ENCODE measurements at places on chromosomes 2 and 18.

GRCh38 chr2:141595316-141595920, 535.4 kb downstream of the LRP1B start:
- DNase-seq = no peak

- no peak for DNase-seq
Measured at GRCh38 chr2:202165945-202166344, 72.5 kb downstream of the SUMO1 start.

GRCh38 chr2:72973566-72974435, 56.5 kb downstream of the EMX1 start:
- DNase-seq = peak; percentile 71

GRCh38 chr2:45946023-45946422, 294.5 kb downstream of the PRKCE start:
- DNase-seq = no peak

GRCh38 chr2:47606172-47606571, 176.8 kb upstream of the MSH6 start:
- no peak for DNase-seq

DNA sequence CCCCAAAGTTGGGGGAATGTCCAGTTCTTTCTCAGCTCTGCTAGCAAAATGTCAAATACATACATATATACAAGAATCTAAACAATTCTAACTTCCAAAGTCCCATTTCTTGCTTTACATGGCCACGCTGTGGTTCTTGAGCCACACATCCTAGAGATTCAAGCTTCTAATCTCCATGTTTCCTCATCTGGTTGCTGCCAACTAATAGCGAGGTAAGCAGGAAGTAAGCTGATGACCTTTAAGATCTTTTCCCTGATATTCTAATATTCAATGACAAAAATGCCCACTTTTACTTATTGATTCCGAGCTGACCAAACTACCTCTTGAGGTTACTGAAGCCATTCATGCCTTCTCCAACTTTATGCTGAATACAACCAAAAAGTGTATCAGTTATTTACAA, 3.3 kb downstream of the VPS54 start:
- DNase-seq = no peak

DNA sequence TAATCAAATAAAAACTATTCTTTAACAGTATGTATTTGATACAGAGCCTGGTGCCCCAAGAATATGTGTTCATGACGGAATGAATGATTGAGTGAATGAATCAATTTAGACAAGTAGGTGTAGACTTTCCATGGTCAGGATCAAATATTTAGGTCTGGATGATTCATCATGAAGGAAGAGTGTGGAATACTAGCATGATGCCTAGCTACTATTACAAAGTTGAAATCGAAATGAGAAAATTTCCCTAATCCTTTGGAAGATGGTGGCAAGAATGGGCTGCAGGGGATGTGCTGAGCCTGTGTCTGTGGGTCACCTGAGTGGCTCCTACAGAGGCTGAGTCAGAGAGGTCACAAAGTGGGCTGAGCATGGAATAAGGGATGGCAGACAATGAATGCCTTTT, 3.1 kb upstream of the MALT1 start:
- no peak for DNase-seq

DNA sequence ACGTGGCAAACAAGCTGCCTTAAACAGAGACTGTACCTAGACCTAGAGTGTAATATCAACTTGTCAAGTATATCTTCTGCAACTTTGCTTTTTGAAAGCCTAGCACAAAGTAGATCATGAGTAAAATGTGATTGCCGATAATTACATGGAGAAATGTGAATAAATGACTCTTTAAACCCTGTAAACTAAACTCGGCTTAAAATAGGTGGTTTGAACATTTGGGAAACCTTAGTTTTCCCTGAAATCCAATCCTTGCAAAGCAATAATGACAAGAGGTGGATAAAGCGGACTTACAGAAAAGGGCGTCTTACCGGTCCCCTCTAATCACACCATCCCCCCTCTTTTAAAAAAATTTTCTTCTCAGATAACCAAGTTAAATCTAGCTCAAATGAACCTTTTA, 549 bp upstream of the PSMD14 start:
- peak; percentile 49 for DNase-seq

- DNase-seq = no peak
Measured at GRCh38 chr2:181574321-181574720, 82.6 kb downstream of the CERKL start.

DNA sequence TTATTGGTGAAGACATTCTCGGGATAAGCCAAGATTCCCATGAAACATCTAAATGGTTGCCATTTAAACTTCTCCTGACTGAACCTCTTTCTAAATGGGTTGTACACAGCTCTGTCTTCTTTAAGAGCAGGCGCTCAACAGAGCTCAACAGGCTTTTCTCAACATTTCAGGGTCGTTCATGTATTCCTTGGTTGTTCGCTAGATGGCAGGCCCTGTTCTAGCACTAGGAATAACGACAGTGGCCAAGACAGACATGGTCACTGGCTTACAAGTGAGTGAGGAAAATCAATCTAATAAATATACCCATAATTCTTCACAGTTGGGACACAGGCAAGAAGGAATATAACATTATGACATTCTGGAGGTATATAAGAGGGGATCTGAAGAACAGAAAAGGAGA, 154.5 kb downstream of the SMAD2 start:
- DNase-seq = no peak

DNA sequence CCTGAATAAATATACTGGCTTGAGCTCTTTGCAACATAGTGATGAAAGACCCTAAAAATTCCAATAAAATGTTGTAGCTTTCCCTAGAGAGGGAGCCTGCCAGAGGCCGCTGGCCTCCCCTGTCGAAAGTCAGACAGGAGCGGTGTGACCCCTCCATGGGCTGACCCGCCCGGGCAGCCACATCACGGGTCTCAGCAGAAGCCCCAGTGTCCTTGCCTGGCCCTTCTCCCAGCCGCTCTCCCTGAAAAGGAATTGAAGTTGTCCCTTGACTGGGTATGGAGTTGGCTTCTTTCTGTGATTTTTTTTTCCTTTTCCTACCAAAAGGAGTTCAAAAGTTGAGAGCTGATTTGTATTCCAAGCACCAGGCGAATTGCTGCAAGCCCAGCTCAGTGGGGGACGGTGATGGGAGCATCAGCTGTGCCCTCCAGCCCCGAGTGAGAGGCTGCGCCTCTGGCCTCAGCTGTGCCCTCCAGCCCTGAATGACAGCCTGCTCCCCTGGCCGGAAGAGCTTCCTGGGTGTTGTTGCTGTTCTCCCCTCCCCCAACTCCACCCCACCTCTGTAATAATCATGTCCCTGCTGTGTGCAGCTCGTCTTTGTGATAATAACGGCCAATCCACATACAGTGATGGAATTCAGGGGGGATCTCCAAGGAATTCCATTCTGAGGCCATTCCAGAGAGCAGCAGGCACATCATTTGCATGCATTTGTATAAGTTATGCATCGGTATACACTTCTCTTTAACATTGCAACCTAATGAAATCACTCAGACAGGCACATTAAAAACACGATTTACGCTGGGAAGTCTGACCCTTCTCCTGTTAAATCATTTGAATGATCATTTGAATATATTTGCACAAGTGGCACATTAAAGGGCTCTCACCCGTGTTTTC, 501.0 kb downstream of the EIPR1 start:
- DNase-seq = no peak

DNA sequence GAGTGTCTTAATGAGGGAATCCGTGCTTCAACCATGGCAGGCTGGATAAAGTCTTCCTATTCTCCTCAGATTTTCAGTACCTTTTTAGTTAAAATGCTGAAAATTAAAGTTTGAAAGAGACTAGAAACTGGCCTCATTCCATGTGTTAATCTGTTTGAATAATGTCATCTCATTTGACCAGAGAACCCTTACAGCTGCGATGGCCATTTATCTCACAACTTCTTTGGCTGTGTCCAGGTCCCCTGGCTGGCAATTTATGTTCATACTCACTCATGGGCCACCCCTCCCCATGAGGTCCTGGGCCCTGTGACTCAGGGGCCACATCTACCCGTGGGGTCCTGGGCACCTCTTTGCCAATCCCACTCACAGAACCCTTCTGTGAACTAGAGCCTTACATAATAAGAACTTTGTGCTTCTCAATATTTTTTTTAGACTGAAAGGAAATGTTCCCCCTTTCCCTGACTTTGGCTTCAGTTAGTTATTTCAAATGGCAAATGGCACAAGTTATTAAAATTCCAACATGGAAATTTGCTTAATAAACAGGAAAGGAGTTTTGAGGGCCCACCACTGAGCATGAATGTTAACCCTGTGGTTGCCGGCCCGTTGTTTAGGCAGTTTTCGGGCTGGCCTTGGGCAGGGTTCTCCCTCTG, 134.6 kb downstream of the UXS1 start:
- no peak for DNase-seq

DNA sequence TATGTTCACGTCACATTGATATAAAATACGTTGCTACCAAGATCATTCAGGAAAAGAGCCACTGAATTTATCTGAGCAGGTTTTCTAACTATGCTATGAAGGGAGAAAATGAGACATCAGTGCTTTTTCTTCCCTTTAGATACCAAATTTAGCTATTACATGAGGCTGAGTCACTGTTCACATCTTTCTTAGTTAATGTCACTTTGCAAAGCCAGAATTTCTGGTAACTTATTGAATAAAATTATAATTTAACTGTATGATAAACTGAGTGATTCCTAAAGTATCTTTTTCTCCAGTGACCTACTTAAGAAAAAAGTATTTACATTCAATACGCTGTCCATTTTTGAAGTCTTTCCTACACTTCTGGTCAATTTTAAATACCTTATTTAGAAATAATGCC, 22.7 kb downstream of the C1D start:
- DNase-seq = no peak

- no peak for DNase-seq
Measured at GRCh38 chr18:31227497-31228229, 65.0 kb upstream of the DSC1 start.

DNA sequence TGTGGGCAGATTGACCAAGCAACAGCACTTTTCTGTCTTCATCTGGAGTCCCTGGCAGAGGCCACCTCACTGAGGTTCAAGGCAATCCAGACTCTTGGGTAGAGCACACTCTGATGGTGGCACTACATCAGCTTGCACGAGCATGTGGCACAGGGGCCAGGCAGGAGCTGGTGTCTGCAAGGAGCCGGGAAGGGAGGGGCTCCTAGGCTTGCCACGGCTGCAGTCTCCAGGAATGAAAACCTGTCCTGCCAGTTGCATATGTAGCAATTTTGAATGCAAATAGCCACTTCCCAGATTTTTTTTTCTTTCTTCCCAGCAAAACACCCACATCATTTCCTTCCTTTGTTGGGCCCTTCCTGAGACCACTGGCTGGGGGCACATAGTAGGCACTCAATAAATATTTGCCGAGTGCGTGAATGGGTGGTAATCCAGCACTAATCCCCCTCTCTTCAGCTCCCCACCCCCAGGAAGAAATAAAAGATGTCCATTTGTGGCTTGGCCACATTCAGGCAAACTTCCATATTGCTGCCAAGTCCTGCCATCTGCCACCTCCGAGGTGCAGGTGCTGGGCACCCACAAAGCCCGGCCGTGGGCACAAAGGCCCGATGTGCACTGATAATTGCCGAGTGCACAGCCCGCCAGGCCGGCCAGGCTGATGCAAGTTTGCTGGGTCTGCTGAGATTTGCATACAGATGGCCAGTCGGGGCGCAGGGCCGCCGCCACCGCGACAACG, 72.4 kb downstream of the MYCN start:
- no peak for DNase-seq

DNA sequence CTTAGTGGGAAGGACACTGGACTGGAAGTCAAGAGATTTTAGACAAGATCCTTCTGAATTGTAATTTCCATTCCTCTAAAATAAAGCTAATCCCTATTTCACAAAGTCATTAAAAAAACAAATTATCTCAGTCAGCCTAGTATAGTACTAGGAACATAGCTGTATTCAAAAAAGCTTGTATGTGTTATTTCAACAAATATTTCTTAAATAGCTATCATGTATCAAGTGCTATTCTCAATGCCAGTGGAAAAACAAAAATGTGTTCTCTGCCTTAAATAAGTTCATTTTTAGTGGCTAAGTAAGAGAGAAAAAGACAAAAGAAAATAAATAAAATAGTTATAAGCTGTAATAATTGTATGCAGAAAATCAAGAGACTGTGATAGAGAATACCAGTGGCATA, 541.8 kb upstream of the CDH2 start:
- no peak for DNase-seq

- DNase-seq = peak; percentile 18
Measured at GRCh38 chr2:109128616-109129355, at the start of gene SH3RF3. TSS of gene SH3RF3 (plus strand) at chr2:109129205.

GRCh38 chr2:95353055-95353575, 49.4 kb upstream of the FAHD2A start:
- no peak for DNase-seq

DNA sequence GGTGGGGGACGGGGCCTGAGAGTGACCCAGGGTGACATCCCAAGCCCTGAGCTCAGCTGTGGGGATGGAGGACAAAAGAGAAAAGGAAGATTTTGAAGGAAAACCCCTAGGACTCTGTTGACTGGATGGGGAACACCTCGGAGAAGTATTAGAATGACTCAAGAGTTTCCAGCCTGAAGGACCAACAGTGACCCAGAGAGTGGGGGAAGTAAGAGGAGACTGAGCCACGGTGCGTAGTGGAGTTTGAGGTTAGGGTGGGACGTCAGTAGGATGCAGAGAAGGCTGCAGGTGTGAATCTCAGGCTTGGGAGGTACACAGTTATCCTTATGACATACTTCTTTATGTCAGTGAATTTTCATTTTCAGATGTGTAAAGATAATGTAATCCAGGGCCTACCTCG, 119.5 kb downstream of the NCK2 start:
- no peak for DNase-seq

DNA sequence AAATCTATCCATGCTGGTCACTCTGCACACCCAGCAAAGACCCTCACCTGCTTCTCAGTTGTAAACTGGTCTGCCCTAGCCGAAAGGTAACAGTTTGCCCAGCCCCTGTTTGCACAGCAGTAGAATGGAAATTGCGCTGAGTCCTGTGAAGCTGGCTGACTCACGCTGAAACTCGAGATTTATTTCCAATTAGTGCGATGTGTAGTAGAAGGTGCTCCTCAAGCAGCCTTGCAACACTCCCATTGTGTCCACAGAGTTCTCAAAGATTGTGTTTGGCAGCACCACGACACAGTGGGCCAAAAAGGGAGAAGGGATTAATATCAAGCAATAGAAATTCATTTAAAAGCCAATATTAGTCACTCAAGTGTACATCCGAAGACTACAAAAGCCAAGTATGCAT, 21.7 kb upstream of the APCDD1 start:
- DNase-seq = no peak

GRCh38 chr18:54086863-54087262, 137.6 kb downstream of the MBD2 start:
- DNase-seq = no peak

DNA sequence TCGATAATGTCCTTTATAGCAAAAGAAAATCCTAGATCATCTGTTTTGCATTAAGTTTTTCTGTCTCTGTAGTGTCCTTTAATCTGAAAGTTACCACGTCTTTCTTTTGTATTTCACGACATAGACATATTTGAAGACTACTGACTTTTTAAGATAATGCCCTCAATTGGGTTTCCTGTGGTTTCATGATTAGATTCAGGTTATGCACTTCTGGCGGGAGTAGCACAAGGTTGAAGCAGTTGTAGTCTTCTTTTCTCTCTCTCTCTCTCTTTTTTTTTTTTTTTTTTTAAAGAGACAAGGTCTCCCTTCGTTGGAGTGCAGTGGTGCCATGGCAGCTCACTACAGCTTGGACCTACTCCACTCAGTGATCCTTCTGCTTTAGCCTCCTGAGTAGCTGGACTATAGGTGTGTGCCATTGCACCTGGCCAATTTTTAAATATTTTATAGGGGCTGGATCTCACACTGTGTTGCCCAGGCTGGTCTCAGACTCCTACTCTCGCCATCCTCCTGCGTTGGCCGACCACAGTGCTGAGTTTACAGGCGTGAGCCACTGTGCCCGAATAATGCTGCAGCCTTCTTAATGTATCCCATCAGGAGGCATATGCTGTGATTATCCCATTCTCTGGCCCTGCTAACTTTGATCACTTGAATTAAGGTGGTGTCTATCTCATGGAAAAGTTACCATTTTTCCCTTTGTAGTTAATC, 3.9 kb downstream of the INPP4A start:
- DNase-seq = no peak

All from Kasumi-1 (cell line).